ENCODE measurements at places on chromosomes 1 and 21.

GRCh38 chr1:46639547-46639946, 22.9 kb upstream of the MOB3C start:
- no peak for DNase-seq

- no peak for DNase-seq
Measured at GRCh38 chr1:103156966-103157365, 48.6 kb upstream of the COL11A1 start.

DNA sequence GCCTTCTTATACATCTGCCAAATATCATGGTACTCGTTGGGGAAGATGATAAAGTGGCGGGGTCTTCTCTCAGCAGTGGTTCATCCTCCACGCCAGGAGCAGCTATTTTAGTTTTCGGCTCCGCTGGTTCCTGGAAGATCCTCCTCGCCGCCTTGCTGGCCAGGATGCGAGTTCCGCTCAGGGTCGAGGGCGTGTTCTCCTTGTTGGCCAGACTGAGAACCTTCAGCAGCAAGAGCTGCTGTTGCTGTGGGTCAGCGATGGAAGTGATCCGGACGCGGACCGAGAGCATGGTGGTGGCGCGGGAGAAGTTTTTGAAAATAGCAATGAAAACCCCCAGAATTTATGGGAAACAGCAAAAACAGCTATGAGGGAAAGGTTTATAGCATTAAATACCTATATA, 11.4 kb upstream of the CFAP126 start:
- peak; percentile 72 for DNase-seq

GRCh38 chr1:225825078-225825477, 15.2 kb downstream of the EPHX1 start:
- no peak for DNase-seq

DNA sequence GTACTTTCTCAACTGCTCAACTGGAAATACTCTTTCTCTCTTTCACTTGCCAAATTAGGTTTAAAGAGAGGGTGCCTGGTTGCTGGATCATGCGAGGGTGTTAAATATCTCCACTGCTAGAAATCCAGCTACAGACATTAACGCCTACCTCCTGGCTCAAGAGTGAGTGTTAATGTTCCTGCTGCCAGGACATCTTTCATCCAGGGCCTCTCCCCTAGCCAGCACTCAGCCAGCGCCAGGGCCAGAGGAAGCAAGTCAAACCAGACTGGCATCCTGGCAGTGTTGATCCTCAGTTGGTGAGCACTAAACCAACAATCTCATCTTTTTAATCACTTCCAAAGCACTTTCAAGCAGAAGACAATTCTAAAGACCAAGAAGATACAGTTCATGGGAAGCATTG, 92.9 kb upstream of the BARHL2 start:
- DNase-seq, result no peak

DNA sequence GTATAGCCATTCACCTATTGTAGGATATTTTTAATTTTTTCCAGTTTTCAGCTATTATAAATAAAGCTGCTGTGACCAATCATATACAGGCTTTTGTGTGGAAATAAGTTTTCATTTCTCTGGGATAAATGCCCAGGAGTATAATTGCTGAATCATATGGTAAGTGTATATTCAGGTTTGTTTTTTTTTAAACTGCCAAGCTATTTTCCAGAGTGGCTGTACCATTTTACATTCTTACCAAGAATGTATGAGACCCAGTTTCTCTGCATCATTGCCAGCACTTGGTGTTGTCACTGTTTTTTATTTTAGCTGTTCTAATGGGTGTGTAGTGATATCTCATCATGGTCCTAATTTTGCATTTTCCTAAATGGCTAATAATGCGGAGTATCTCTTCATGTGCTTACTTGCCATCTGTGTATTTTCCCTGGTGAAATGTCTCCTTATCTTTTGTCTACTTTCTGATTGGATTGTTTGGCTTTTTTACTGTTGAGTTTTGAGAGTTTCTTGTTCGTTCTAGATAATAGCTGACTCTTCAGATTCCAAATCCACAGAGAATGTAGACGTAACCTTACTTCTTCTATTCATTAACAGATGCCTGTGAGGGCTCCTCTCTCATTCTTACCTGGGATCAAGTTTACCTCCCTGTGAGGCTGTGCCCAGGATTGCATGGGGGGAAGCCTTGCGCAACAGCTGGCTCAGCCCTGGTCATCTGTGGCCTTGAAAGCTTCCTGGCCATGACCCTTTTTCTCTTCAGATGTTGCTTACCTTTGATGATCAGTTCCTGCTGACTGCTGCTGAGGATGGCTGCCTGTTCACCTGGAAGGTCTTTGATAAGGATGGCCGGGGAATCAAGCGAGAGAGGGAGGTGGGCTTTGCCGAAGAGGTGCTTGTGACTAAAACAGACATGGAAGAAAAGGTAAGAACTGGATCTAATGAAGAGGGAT, 42.6 kb downstream of the CFAP57 start:
- DNase-seq, result no peak

DNA sequence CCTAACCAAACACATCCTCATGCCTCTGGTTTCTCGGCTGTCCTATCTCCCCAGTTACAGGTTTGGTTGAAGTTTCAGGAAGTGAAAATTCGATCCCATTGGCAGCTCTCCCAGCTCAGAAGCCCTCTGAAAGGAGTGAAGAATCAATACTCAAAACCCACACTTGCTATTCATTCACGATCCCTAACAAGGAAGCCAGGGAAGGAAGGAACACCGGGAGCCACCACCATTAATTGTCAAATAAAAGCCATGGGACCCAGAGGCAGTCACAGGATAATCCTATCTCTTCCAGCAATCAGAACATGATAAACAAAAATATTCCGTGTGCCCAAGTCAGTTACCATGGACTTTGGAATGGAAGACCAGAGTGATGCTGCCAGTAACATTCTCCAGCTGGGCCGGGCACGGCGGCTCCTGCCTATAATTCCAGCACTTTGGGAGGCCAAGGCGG, 7.0 kb downstream of the TMPRSS2 start:
- no peak for DNase-seq
